ENCODE measurements at places on chromosomes 1 and 21.

DNA sequence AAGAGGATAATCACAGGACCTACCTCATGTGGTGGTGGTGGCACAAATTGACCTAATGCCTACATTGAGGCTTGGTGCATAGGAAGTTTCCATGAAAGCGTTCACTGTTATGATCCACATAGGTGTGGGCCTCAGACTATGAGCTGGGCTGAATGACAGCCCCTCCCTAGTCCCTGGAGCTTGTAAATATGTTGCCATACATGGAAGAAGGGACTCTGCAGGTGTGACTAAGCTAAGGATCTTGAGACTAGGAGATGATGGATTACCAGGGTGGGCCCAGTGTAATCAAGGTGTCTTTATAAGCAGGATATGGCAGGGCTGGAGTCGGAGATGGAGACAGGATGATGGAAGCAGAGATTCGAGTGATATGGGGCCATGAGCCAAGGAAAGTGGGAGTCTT is 31.0 kb upstream of the KCNE1 start:
- DNase-seq, result no peak

DNA sequence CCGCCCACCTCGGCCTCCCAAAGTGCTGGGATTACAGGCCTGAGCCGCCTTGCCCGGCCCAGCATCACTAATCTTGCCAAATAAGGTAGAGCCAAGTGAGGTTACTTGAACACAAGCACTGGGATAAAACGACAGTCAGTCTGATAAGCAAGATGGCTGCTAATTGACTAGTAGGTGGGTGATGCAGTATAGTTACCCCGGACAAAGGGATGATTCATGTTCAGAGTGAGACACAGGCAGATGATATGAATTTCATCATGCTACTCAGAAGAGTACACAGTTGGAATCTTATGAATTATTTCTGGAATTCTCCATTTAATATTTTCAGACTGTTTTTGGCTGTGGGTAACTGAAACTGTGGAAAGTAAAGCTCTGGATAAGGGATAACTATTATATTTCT is 178.4 kb downstream of the USP25 start:
- no peak for DNase-seq

- DNase-seq, result no peak
Measured at GRCh38 chr1:32048440-32048839, 24.3 kb upstream of the TMEM39B start.

DNA sequence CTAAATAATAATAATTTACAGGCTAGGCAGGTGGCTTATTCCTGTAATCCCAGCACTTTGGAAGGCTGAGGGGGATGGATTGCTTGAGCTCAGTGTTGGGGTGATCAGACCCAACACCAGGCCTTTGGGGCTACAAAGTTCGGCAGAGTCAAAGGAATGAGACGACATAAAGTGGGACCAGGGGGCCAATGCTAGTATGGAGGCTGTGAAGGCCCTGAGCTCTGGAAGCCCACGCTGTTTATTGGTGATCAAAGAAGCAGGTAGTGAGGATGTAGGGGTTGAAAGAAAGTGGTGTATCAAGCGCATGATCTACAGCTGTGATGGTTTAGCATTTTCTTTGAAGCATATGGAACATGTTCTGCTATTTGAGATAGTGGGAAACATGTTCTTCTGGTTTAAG is 5.6 kb downstream of the BTBD8 start:
- no peak for DNase-seq

- DNase-seq, result no peak
Measured at GRCh38 chr1:33242652-33243051, 13.6 kb upstream of the ZNF362 start.

DNA sequence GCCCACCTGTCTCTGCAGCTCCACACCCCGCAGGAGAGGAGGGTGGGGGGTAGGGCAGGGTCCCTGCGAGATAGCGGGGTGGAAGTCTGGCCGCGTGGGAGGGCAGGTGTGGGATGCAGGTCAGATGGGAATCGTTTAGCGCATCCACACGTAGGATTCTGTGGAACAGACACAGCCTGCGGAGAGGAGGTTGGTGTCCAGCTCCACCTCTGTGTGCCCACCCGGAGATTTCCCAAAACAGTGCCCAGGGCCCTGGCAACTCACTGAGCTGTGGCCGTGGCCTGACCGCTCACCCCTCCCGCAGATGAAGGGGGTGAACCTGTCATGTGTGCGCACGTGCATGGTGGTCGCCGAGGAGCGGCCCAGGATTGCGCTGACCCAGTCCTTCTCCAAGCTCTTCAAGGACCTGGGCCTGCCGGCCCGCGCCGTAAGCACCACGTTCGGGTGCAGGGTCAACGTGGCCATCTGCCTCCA is 46.9 kb downstream of the S100B start:
- DNase-seq, result no peak
